ENCODE measurements at places on chromosomes 7 and 10.

DNA sequence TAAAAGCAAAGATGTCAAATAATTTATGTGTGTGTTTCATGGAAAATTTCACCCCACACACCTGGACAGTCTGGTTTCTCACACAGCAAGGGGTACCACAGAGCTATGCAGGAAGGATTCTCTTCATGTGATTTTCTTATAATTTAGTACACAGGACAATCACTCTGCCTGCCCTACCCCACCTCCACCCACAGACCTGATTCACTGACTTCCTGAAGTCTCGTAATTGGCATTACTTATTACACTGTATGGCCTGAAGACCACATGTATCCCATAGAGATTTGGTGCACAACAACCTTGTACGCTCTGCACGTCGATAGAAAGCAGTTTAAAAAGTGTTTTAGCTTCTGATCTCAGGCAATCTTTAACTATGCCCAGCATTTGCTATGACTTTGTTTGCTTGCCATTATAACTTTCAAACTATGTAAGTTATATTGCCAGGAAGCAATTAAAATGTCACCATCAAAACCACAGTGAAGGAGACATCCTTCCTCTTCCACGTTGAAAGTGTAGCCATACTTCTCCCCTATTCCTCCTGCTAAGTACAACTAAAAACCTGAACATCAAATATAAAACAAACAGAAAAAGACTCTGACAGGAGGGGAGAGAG, 279.4 kb upstream of the IMMP2L start:
- no peak for DNase-seq

- DNase-seq: no peak
Measured at GRCh38 chr7:23963461-23964165, 253.6 kb downstream of the STK31 start.

DNA sequence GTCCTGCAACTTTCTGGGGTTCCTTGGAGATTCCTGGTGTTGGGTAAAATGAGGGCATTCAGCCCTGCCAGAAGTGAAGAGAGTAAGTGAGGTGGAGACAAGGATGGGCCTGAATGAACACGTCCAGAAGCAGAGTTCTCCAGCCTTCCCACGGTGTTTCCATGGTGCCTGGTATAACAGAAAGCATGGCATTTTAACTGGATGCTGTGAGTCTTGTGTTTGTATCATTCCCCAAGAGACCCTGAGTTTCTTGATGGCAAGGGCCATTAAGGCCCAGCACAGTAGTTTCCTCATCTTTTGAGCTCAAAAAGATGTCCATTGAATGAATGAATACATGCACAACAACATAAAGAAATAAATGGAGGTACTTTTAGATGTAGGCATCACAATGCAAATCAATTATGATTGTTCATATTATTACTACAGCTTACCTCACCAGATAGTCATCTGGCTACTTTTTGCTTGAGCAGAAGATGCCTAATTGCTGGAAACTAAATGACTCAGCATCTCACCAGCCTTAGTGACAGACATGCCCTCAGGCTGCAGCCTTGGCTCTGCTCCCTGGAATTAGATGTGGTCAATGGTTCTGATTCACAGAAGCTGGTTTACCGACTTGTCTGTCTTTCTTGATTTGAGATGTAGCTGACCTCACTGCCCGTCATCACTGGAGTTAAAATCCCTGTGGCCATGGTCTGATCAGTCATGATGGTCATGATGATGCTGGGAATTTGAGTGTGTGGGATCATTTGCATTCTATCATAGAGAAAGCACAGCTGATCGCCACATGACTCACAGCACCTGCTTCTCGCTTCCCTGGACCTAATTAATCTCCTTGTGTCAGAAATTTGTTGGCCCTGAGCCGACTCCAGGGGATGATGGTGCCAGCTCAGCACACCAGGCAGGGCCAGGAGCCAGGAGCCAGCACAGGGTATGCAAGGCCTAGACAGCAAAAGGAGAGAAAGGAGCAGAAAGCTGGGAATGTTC, 83.9 kb downstream of the CXCL12 start:
- peak; percentile 88 for DNase-seq

DNA sequence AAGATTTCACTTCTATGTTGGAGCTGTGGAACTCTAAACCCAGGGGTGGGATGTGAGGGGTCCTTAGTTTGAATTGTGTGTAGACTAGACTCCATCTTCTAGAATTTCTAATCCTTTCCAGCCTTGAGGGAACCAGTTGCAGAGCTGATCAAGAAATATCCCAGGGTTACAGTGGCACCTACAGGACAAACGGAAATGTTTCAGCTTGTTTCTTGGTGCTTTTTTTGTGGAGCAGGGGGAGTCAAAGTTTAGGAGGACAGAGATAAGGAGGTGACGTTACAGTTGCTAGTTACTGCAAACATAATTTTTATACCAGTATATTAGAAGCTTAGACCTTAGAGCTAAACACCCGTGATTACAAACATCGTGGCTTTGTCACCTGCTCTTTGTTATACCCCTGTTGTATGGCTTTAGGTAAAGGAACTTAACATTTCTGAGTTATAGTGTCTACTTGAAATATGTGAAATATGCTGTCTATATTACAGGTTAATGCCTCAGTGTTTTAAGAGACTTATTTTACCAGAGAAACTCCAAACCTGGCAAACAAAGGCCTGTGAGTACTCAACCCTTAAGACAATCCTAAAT, 84.5 kb upstream of the DYNC1I1 start:
- DNase-seq: peak; percentile 9

DNA sequence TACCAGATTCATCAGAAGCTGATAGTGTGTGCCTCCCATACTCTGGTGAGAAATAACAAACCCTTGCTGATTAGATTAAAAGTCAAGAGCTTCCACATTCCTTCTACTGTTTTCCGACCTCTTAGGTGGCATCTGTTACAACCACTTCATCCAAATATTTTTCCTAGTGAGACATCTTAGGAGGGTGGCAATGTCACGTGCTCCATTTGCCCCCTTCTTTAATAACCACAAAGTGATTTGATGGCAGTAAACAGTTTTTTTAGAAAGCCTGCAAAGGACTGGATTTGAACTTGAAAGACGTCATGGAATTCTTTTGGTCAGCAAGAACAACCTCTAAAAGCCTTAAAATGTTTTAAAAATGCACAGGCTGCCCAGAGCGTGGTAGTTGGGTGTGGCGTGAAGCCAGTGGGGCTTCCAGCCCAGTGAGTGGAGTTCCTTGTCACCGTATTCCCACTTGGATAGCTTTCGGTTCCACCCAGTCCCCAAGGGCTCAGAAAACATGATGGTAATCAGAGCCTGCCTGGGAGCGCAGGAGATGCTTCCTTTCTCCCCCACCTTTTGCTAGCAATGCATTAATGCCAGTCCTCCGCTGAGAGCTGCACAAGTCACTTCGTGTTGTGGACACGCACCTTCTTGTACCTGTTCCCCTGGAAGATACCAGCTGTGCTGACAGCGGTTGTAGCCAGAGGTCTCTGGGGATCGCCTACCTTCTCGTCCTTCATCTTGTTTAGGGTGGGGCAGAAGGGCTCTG, 256.4 kb downstream of the KIAA1217 start:
- peak; percentile 95 for DNase-seq

DNA sequence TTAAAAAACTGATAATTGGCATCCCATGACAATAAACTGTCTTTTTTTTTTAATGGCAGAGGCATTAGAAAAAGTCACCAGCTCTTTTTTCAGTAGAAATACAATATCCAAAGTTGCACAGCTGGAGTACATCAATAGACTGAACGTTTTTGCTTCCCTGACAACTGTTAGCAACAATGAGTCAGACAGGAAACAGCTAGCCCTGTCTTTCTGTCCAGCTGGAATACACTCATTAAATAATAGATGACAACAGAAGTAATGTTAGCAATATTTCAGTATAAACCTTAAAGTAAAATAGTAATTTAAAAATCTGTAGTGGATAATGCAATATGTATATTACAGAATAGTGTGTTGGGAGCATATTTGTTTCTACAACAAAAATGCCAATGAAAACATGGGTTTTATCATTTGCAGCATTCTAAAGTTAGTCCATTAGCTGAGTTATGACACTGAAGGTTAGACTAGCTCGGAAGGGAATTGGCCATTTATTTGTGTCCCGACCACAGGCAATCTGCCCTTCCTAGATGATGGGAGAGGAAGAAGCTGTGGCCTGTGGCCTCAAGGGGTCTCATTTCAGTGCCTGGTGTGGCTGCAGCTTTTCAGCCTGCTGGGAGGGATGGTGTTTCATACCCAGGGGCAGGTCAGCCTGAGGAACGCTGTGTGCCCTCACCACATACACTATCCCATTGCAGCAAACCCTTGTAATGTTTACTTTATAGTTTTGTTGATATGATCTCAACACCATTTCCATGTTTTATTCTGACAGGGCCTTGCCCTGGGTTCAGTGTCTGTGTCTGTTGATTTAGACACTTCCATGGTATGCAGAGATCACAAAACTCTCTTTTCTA, 173.3 kb downstream of the SLC16A9 start:
- DNase-seq: peak; percentile 56

DNA sequence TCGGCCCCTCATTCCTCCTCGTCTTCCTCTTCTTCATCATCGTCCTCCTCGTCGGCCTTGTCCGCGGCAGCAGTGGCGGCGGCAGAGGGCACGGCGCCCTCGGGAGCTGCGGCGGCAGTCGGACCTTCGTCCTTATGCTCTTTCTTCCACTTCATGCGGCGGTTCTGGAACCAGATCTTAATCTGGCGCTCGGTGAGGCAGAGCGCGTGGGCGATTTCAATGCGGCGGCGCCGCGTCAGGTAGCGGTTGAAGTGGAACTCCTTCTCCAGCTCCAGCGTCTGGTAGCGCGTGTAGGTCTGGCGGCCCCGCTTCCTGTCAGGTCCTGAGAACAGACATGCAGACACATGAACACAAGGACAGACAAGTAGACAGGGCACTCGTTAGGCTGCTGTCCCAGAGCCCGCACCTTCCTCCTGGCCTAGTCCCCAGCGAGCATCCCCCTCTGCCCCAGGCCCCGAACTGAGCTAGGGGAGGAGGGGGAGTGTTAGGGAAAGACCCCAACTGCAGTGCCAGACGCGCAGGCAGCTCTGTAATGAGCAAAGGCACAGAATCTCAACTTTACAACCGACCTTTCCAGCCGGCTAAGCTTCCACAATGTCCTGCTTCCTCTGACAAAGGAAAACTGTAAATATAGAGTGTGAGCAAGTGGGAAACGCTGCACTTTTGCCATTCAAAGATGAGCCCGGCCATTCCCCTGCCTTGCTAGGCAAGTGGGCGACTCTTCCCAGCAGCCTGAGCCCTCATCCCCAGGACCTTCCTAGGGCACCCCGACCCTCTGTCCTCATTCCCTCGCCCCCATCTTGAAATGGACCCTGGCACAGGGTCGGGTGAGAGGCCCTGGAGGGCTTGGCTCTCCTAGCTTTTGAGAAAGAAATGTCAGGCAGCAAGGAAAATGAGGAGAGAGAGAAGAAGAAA, 1.3 kb downstream of the HOXA7 start:
- no peak for DNase-seq

GRCh38 chr7:90613088-90613498, 17.0 kb downstream of the CDK14 start:
- DNase-seq: no peak

GRCh38 chr7:117269886-117270285, 53.0 kb downstream of the WNT2 start:
- peak; percentile 9 for DNase-seq

GRCh38 chr10:53153831-53154230, 381.2 kb upstream of the MBL2 start:
- no peak for DNase-seq

DNA sequence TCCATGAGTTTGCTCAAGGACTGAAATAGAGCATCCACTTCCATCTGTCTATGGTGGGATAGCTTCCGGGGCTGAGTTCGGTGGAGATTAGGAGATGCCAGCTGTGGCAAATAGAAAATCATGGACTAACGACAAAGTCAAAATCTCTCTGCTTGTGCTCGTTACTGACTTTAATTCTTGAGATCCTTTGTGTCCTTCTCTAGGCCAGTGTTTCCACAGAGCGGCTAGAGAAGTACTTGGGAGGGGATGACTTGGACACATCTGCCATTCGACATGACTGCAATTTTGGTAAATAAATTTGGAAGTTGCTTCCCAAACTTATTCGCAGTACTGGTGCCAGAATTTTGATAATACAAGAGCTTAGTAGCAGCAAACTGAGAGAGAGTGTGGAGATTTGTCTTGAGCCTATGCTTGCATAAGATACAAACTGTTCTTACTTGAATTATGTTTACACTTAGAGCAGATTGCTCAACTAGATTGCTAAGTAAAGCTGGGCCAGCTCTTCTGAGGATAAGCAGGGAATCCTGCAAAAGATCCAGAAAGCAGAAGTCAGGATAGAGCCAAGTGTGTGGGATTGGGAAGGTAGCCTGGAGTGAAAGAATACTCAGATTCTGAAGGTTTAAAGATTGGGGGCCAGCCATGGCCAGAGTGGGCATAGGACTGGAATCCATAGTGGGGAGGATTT, 27.6 kb downstream of the ABCC2 start:
- DNase-seq: no peak

DNA sequence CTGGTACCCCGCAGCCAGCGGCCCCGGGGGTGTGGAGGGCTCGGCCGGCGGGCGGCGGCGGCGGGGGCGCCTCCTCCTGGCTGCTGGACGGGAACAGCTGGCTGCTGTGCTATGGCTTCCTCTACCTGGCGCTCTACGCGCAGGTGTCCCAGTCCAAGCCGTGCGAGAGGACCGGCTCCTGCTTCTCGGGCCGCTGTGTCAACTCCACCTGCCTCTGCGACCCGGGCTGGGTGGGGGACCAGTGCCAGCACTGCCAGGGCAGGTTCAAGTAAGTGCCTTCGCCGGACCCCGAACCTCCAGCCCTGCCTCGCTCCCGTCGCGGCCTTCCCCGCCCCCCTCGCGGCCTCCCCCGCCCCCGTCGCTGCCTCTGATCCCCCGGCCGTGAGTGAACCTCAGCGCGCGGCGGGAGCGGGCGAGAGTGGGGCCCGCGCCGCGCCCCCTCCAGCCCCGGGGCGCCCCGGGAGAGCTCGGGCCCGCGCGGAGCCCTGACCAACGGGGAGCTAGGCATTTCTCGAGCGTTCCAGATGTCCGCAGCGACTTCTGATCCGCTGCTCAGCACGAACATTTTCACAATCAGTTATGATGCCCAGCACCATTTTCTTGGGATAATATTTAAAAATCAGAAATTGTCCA, 727 bp downstream of the ATRNL1 start:
- no peak for DNase-seq

DNA sequence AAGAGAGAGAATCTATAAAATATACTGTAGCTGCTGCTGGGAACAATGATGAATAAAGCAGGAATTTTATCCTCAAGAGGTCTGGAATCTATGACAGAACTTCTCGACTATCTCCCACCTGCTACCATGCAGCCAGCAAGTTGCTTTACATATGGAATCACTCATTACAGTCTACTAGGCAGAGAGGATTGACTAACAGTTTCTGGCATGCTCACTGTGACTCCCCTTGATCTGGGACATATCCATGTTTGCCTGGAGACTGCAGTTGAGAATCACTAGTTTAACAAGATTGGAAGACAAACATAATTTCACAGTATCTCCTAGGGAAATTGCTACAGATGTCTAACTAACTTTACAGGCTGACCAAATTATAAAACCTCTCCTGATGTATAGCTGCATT, 13.3 kb downstream of the GPR37 start:
- no peak for DNase-seq

- DNase-seq: no peak
Measured at GRCh38 chr10:92809840-92810239, 38.5 kb upstream of the EXOC6 start.

Measured in astrocyte of the cerebellum (primary cell).